Skeletal muscle cell (primary cell): ENCODE measurements at places on chromosomes 6 and 20.

DNA sequence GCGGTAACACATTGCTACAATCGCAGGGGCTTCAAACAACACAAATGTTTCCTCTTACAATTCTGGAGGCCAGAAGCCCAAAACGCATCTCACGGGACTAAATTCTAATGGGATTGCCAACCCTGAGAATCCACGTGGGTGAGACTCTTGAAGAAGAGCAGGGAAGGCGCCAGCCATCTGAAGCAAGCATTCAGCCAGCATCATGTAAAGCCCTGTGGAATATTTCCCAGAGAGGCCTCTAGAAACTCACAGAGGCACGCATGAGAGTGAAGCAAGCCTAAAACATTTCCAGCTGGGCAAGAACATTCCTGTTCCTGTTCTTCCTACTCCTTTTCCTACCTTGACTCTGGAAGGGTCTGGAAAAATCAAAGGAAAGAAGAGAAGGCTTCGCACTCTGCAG, 19.6 kb upstream of the FNDC1 start:
- DNase-seq, result no peak

DNA sequence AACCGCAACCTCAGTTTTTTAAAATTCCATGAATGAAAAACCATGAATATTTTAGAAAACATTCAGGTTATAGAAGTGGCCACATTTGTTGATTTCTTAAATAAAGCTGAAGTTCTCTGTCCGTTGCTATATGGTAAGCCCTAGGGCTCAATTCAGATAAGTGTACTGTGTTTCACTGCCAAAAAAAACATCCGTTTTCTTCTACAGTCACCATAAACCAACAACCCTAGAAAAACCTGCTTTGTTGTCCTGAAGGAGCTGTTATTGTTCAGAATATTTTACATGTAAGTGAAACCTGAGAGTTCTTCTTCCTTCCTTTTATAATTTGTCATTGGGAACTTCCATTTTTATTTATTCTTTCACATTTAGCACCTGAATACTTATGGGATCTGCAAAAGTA, 274.1 kb downstream of the TFAP2A start:
- DNase-seq, result no peak

DNA sequence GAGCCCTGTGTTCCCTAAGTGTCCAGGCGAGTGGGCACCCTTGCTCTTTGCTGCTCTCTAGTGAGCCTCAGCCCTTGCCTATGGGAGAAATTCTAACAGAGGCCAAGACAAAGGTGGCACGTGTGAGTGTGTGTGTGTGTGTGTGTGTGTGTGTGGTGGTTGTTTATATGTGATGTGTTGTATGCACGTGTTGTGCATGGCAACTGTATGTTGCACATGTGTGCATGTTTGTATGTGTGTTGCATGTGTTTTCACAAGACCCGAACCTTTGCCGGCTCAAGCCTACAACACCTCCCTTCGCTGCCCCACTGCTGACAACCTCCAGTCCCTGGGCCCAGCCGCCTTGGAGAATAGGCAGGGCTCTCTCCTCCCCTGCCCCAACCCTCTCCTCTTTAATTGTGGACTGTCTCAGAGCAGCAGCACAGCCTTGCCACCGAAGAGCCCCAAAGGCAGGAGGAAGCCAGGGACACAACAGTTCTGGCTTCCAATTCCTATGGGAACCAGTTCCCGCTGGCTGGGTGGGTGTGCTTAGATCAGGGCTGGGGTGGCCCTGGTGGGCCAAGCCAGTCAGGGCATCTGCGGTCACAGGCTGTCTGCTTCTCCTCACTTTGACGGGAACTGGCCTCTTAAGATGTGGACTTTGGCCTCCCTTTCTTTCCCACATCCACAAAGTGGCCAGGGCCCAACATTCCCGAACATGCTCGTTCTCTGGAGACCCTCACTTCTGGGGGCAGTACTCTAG, 2.7 kb downstream of the KCNK16 start:
- no peak for DNase-seq

DNA sequence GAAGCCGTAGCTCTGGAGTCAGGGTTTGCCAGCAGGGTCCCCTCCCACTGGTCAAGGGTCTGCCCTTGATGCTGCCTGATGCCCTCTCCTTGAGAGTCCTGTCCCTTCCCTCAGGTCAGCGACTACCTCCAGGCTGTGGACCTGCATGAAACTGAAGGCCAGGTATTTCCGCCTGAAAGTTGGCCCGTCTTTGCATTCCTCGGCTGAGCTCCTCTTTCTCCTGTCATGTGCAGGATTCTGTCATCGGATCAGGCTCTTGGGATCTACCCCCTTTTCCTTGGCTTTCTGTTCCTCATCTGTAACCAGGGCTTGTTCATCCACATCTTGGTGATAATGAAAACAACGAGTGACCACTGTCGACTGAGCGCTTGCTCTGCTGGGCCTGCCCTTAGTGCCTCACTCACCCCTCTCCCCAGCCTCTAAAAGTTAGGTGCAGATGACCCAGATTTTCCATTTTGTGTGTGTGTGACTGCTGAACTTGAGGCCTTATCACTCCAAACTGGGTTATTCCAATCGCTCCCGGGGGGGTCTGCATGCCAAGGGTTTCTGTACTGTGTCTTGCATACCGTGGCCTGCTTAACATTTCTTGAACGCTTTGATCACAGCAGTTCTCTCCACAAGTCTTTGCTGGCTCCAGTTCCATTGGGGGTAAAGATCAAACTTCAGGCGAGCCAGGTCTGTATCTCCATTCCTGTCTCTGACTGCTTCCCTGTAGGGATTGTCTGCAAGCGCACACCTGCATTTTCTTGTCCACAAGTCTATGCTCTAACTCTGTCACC, 81.6 kb downstream of the DTD1 start:
- DNase-seq, result no peak
